ENCODE measurements at places on chromosomes 13 and 19. TPM values are rescaled to one million over a fixed set of nuclear protein-coding genes. Genes with fewer than 3 reads are reported as not detected.

The GRIK5 gene
- 1.9 TPM for total RNA-seq

The EID2B gene
- 5.7 TPM for total RNA-seq

The GPR32 gene
- total RNA-seq, result not detected

The SIGLEC9 gene
- total RNA-seq, result 1.9 TPM

The PLK5 gene
- total RNA-seq, result not detected

The ZNF813 gene
- total RNA-seq, result 5.6 TPM

The GPC6 gene
- not detected for total RNA-seq

The CEACAM5 gene
- total RNA-seq, result not detected

The DCLK1 gene
- total RNA-seq, result not detected

The CA11 gene
- 12.0 TPM for total RNA-seq

The ZNF43 gene
- total RNA-seq, result 25.8 TPM

The ZNF577 gene
- 5.4 TPM for total RNA-seq

The GMIP gene
- total RNA-seq, result 40.6 TPM

The KXD1 gene
- total RNA-seq, result 86.7 TPM

The ALKBH7 gene
- 42.4 TPM for total RNA-seq

The ZNF534 gene
- not detected for total RNA-seq

The SH2D3A gene
- 24.9 TPM for total RNA-seq

Data from activated naive CD4-positive, alpha-beta T cell treated with anti-CD3 and anti-CD28 coated beads for 36 hours (primary cell).